ENCODE measurements at places on chromosomes 3 and 15. TPM values are rescaled to one million over a fixed set of nuclear protein-coding genes. Genes with fewer than 3 reads are reported as not detected.

GRCh38 chr15:82995938-82996337, 9.9 kb downstream of the RAMAC start:
- DNase-seq: no peak
- no peaks in the 10 kb centered on the region for H3K4me1 ChIP-seq
- no peaks in the 10 kb centered on the region for H3K27me3 ChIP-seq
- no peak overlapping the region for H3K27ac ChIP-seq
- H3K36me3 ChIP-seq: no peaks in the 10 kb centered on the region

- H3K4me3 ChIP-seq: no peak overlapping the region
- no peaks in the 10 kb centered on the region for H3K27me3 ChIP-seq
- no peak for DNase-seq
- H3K27ac ChIP-seq: no peak overlapping the region
- H3K36me3 ChIP-seq: no peaks in the 10 kb centered on the region
These were observed 32.6 kb downstream of the MB21D2 start for GRCh38 chr3:192884777-192885773.

GRCh38 chr3:66856533-66856932, 141.6 kb upstream of the KBTBD8 start:
- no peaks in the 10 kb centered on the region for H3K27me3 ChIP-seq
- H3K4me3 ChIP-seq: no peak overlapping the region
- H3K4me1 ChIP-seq: peaks cover 10% of the 10 kb centered on the region
- H3K27ac ChIP-seq: no peak overlapping the region

- H3K4me3 ChIP-seq: no peak overlapping the region
- H3K36me3 ChIP-seq: no peaks in the 10 kb centered on the region
- no peak overlapping the region for H3K27ac ChIP-seq
- H3K4me1 ChIP-seq: peaks cover 30% of the 10 kb centered on the region
- DNase-seq: no peak
- no peaks in the 10 kb centered on the region for H3K27me3 ChIP-seq
These were observed 29.3 kb downstream of the SLC4A7 start for GRCh38 chr3:27454914-27455313.

DNA sequence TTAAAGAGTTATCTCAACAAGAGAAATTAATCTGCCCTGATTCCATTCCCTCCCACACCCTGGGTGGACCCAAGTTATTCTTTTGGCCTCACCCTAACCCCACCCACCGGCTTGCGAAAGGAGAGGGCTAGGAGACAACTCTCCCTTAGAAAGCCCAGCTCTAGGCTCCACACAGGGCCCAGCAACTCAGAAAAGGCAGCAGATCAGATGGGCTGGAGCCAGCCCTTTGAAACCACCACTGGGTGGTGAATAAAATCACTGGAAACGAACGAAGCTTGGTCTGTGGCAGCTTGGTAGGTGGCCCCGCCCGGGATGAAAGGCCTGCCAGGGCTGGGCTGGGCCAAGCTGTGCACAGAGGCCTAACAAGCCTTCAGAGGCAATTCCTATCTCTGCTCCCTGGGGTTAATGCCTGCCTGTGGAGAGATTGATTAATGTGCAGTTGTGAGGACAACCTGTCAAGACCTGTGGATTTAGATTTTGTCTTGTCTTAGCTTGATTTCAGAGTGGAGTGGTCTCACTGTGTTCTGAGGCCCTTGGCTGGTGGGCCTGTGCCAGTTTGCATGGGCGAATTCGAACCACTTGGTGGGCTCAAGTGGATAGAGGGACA, 38.8 kb downstream of the BHLHE40 start:
- H3K27me3 ChIP-seq: no peaks in the 10 kb centered on the region
- H3K27ac ChIP-seq: no peak overlapping the region
- no peak overlapping the region for H3K4me3 ChIP-seq

DNA sequence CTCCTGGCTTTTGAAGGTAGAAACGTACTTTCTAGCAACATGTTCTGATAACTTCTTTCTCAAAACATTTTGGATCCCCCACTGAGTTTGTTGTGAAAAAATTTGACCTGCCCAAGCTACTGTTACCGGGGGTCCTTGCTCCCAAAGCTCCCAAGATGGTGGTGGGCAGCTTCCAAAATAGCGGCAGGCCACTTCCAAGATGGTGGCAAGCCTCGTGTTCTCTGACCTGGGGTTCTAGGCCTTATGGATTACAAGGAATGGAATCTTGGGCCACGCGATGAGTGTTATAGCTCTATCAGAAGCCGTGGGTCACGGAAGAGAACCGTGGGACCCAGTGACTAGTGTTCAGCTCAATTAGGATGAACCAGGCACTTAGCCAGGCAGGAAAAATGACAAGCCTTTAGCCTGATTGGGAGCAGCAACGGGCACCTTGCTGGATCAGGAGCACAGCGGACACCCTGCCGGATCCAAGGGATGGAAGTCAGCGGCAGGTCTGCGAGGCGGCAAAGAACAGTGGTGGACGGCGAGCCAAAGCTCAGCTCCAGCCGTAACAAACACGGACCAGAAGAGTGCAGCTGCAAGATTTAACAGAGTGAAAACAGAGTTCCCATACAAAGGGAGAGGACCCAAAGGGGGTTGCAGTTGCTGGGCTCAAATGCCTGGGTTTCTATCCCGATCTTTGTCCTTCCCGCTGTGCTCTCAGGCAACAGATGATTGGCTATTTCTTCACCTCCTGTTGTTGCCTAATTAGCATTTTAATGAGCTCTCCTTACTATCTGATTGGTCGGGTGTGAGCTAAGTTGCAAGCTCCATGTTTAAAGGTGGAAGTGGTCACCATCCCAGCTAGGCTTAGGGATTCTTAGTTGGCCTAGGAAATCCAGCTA, 133.3 kb downstream of the WDR72 start:
- no peaks in the 10 kb centered on the region for H3K4me1 ChIP-seq
- no peak overlapping the region for H3K4me3 ChIP-seq
- no peaks in the 10 kb centered on the region for H3K36me3 ChIP-seq

DNA sequence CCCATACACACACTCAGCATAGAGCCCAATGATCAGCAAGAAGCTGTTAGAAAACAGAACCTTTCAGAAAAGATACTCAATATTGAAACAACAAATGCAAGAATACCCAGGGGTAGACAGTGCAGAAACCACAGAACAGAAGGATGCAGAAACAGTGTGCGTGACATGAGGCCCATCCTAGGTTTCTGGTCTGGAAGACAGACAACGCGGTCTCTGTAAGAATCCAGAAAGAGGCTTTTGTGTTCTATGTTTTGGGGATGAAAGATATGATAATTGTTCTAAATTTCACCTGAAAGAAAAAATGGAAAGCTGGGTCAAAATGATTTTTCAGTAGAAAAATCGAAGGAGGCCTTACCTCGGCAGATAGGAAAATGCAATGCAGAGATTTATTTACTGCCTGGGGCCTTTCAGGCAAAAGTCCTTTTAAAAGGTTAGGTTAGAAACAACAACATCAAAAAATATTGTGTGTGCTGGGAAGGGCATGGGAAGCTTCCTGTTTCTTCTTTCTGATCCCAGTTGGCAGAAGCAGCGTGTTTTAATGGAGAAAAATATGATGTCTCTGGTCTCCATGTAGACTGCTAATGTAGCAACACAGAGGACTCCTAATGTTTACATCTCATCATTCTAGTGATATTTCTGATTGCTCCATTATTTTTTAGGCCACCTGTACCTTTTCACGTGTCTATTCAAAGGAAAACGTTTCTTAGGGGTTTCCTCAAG, 17.0 kb downstream of the SYNM start:
- H3K27ac ChIP-seq: no peak overlapping the region
- no peaks in the 10 kb centered on the region for H3K36me3 ChIP-seq
- DNase-seq: no peak
- H3K4me3 ChIP-seq: no peak overlapping the region
- no peaks in the 10 kb centered on the region for H3K27me3 ChIP-seq
- no peaks in the 10 kb centered on the region for H3K4me1 ChIP-seq

The MAN2C1 gene
- 131 TPM for total RNA-seq

The ZNF385D gene
- total RNA-seq: 2.4 TPM

All from GM23338 (cell line).